ENCODE measurements at places on chromosomes 16 and 17. TPM values are rescaled to one million over a fixed set of nuclear protein-coding genes. Genes with fewer than 3 reads are reported as not detected.

- peaks cover 5% of the 10 kb centered on the region for H3K36me3 ChIP-seq
- no peaks in the 10 kb centered on the region for H3K27me3 ChIP-seq
- no peak for DNase-seq
- no peaks in the 10 kb centered on the region for H3K4me1 ChIP-seq
- H3K27ac ChIP-seq: no peak overlapping the region
Measured at GRCh38 chr16:18832006-18832405, 30.7 kb upstream of the ARL6IP1 start.

DNA sequence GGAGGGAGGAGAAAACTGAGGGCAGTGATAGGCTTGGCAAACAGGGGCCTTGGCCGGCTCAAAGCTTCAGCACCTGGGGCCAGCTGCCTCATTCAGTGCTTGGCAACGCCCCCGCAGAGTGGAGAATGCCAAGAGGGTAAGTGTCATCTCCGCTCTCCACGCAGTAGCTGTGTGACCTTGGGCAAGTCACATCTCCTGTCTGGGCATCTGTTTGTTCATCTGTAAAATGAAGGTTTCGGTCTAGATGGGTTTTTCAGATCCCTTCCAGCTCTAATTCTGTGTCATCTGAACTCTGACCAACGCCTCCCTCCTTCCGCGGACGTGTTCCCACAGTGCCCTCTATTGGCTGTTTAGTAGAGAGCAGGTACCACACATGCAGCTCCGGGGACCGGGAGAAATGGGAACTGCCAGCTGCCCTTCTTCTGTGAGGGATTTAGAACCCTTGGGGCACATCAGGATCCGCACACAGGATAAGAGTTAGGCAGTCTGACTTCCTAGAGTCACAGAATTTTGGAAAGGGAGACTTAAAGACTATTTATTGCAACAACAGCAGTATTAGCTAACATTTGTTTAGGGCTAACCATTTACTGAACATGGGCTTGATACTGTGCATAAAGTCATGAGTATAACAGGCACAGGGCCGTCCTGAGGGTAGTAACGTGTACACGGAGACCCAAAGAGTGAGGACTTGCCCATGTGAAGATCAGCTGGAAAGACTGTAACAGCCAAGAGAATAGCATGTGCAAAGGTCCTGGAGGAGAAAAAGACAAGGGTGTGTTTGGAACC is 26.8 kb downstream of the GP2 start:
- no peaks in the 10 kb centered on the region for H3K36me3 ChIP-seq
- H3K27ac ChIP-seq: no peak overlapping the region
- H3K4me1 ChIP-seq: no peaks in the 10 kb centered on the region
- no peak overlapping the region for H3K4me3 ChIP-seq

GRCh38 chr16:86362155-86362849 is 148.0 kb upstream of the FOXF1 start:
- H3K27me3 ChIP-seq: no peaks in the 10 kb centered on the region
- peaks cover 14% of the 10 kb centered on the region for H3K4me1 ChIP-seq
- no peaks in the 10 kb centered on the region for H3K36me3 ChIP-seq
- H3K27ac ChIP-seq: peak overlapping the region; percentile 64
- H3K4me3 ChIP-seq: no peak overlapping the region

DNA sequence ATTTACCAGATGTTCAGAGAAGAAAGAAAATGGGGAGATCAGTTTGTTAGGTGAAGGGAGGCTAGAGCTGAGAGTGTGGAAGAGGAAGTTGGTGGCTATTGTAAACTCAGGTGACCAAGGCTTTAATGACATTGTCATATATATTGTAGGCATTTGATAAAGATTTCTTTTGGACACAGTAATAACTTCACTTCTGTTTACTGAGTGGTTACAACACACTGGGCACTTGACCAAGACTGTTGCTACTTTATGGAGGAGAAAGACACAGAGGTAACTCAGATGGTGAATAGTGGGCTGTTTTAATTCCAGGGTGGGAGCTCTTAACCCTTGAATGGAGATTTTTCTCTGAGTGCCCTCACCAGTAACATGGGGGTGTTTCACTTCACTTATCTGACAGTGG is 46.0 kb downstream of the TNRC6A start:
- DNase-seq: no peak
- peaks cover 2% of the 10 kb centered on the region for H3K36me3 ChIP-seq
- no peak overlapping the region for H3K4me3 ChIP-seq
- no peaks in the 10 kb centered on the region for H3K27me3 ChIP-seq

GRCh38 chr17:70074956-70075355 is at the start of gene KCNJ16:
Gene KCNJ16, plus strand, starts transcription at chr17:70075225. Its CDS starts 56,863 bp downstream, at chr17:70132088.
- DNase-seq: no peak
- no peaks in the 10 kb centered on the region for H3K36me3 ChIP-seq
- no peaks in the 10 kb centered on the region for H3K4me1 ChIP-seq
- no peak within 1 kb of the TSS for H3K4me3 ChIP-seq
- H3K27me3 ChIP-seq: no peaks in the 10 kb centered on the region

DNA sequence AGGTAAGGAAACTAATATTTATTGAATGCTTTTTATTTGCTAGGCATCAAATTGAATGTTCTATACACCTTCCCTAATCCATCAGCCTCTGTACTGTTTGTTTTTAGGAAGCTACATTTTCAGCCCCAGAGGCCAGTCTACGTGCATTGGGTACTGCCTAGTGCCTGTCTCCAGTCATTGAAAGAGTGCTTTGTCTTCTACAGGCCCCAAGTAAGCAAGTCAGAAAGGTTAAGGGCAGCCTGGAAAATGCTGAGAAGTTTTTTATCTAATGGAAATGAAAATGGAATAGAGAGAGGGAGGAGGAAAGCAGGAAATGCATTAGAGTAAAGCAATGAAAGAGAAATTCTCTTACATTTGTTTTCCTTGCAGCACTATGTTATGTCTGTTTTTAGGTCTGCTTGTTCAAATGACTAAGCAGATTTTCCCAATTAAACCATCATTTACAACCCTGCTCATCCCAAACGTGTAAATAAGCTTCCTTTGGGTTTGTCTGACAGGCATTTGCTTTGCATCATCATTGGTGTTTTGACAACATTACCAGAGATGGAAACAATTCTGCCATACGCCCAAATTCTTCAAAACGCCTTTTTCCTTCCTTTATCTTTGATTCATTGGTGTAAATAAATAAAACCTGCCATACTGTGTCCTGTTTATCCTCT is 116.0 kb upstream of the GOT2 start:
- DNase-seq: no peak
- no peaks in the 10 kb centered on the region for H3K36me3 ChIP-seq

DNA sequence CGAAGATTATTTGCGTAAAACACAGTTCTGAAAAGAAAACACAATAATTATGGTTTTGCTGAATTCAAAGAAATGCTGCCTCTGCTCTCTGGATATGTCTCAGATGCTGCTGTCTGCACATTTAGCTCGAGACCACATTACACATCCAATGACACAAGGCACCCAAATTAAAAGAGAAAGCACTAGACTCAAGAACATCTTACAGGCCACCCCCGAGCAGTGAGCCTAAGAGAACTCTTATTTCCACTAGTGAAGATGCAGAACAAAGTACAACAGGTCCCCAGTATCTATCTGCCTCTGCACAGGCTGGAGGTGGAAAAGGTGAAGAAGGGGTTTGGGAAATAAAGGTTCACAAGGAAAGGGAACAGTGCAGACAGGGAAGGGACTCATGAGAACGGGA is 33.5 kb downstream of the GRB2 start:
- H3K4me3 ChIP-seq: no peak overlapping the region
- H3K27me3 ChIP-seq: no peaks in the 10 kb centered on the region
- no peak for DNase-seq
- peaks cover 46% of the 10 kb centered on the region for H3K4me1 ChIP-seq
- H3K27ac ChIP-seq: no peak overlapping the region
- H3K36me3 ChIP-seq: no peaks in the 10 kb centered on the region

DNA sequence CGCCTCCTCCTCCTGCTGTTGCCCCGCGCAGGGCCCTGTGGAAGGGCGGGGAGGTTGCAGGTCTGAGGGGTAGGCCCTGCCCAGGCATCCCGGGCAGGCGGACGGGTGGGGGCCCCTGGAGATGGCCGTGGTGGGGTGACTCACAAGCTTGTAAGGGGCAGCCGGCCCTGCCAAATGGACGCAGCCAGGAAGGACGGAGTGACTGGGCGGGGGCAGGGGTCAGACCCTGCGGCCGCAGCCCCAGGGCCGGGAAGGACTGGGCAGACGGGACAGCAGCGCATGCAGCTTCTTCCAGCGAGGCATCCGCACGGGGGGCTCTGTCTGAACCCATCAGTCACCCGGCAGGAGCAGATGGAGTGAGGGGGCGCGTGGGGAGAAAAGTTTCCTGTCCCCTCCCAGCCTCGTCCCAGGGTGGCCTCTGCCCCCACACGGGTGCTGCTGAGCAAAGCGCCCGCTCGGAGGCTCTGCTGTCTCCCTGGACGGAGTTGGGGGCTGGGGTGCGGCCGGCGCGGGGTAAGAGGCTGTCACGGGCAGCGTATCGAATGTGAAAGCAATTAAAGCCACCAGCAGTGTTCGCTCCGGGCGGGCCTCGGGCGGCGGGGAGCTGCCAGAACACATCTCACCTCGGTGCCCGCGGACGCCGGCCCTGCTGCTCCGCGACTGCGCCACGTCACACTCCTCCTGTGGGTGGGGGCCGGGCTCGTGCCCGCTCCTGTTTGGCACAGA is 5.4 kb upstream of the PRR35 start:
- H3K36me3 ChIP-seq: no peaks in the 10 kb centered on the region
- H3K27ac ChIP-seq: peak overlapping the region; percentile 10
- DNase-seq: no peak
- H3K27me3 ChIP-seq: no peaks in the 10 kb centered on the region
- peaks cover 19% of the 10 kb centered on the region for H3K4me1 ChIP-seq

GRCh38 chr16:50548909-50549560 is 839 bp downstream of the NKD1 start:
- H3K27me3 ChIP-seq: no peaks in the 10 kb centered on the region
- peaks cover 24% of the 10 kb centered on the region for H3K4me1 ChIP-seq
- no peaks in the 10 kb centered on the region for H3K36me3 ChIP-seq
- no peak for DNase-seq

The KRT12 gene
- total RNA-seq: not detected

The SP6 gene
- total RNA-seq: 3.9 TPM

The SLC5A11 gene
- total RNA-seq: not detected

The CD79B gene
- total RNA-seq: 3.9 TPM

The TBC1D3H gene
- total RNA-seq: not detected

Measured in vagina (tissue), 2 donors.